ENCODE measurements at places on chromosomes 7 and 10.
A peak's percentile ranks its signal among the peaks of the same experiment; 100 is the strongest.

DNA sequence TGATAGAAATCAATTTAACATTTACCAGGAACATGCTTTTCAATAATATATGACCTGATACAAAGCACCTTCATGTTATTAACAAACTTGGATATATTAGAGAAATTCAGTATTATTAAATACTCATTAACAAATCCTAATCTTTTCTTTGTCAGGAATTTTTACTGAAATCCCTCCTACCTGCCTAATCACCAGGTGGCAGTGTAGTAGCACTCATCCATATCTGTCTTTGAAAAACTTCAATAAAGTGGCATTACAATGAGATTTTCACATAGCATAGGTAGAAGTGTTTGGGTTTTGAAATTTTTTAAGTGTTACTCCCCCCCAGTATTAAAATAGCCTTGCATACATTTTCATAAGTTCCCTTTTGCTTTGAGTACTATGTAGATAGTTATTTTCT is 1246.6 kb upstream of the LRRN3 start:
- DNase-seq, result peak; percentile 12

DNA sequence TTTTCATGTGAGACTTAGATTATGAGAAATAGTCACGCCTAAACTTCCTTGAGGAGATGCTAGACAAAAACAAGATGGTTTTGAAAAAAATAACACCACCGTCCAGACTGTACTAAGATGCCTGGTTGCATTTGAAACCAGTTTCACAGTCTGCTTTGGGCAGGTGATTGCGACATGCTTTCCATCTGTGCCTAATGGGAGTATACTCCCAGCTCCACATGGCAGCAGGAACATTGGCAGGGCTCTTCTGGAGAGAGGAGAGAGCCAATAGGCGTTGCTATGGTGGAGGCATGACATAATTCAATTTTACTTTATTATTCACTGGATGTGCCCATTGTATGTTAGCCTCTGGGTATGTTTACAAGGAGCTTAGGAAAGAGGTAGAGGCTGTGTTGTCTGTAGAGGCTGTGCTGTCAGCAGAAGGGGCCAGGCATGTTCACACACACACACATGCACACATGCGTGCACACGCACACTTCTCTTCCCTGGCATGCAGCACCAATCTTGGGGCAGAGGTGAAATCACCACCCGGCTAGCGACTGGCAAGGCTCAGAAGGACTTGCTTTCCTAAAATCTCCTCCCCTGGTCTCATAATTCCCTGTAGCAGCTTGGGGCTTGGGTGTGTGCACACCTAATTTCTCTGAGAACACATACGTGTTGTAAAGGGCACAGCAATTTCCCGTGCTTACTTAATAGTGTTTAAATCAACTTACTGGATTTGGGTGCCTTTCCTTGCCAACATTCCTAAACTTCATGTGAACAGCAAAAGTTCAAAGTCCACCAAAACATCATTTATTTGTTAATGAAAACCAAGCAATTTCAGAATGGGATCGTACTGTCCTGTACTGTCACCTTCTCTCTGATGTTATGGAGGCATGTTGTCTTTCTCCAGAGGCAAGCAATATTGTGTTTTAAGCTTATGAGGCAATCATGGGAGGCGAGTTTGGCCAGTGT is 162.1 kb downstream of the TCF7L2 start:
- DNase-seq, result no peak

- DNase-seq, result no peak
Measured at GRCh38 chr7:43313628-43314378, 201.4 kb downstream of the HECW1 start.

GRCh38 chr10:127424594-127425264 is 124.4 kb upstream of the NPS start:
- DNase-seq, result no peak

GRCh38 chr10:32346551-32347362 is at the start of gene EPC1:
TSS of gene EPC1 (minus strand) at chr10:32347158. CDS start at chr10:32346915, 243 bp downstream.
- DNase-seq, result peak; percentile 57

GRCh38 chr7:45454771-45455170 is 119.4 kb upstream of the ADCY1 start:
- no peak for DNase-seq

DNA sequence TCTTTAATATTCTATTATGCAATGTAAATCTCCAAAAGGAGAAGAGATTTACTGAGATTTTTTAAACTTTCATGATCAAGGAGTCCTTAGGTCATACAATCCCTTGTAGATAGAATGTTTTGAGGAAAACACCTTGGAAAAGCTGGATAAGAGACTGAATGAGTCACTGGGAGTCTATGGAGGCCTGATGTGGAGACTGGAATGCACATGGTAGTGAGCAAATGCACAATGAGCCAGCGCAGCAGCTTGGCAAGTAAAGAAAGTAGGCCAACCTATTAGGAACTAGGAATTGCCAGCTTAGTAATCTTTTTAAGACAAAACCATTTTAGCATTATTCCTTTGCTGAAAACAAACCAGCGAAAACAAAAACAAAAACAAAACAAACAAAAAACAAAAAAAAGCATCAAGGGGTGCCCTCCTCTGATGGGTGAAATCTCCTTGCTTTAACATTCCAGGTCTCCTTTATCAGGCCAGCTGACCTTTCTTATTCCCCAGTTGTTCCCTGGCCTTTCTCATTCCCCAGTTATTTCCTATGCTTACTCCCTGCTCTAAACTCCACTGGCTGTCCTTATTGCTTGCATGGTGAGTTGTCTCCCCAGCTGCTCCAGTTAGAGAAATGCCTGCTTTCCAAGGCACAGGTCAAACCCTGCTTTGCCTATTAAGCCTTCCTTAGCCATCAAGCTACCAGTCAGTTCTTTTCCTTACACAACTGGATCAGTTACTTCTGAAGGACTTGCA is 135.8 kb downstream of the PLCE1 start:
- no peak for DNase-seq

GRCh38 chr7:111827863-111828504 is 265.7 kb upstream of the IMMP2L start:
- DNase-seq, result no peak

DNA sequence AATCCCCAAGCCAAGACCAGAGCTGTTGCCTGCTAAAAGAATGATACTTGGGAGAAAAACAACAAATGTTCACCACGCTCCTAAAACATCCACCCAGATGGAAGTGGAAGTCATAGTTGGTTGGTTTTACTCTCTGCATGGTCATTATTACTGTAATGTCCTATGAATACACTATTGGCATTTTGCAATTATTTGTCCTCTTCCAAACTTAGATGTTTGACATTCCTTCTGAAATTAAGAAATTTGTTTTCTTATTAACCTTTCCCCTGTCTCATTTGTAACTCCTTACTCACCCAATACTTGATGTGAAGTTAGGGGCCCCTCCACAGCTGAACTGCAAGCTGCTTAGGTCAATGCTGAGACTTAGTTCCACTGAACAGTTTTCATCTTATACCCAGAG is 383.3 kb downstream of the INHBA start:
- no peak for DNase-seq

DNA sequence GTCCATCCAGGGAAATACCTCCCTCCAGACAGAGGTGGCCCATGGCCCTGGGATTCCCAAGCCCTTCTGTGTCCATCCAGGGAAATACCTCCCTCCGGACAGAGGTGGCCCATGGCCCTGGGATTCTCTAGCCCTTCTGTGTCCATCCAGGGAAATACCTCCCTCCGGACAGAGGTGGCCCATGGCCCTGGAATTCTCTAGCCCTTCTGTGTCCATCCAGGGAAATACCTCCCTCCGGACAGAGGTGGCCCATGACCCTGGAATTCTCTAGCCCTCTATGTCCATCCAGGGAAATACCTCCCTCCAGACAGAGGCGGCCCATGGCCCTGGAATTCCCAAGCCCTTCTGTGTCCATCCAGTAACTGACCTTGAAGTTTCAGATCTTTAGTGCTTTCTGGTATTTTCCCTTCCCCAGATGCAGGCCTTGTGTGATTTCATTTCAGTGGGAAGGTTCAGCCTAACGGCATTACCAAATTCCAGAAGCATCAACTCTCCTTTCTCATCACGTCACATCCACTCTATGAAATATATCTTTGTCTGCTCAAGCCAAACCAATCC is 28.8 kb upstream of the DIP2C start:
- DNase-seq, result no peak

DNA sequence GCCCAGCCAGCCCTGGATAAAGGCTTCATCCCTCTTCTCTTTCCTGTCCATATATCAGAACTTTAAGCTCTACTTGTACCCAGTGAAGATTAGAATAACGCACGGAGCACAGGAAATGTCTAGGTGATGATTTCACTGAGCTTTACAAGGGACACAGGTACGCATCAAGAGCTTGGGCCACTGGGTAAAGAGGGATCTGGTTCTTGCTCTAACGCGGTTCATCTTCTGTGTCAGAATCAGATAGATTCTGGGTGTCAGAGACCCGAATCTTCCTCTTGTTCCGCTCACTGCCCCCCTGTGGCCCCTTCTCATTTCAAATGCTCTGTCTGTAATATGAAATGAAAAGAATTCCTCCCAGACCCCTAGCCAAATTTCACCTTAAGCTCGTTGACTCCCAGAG is 24.7 kb downstream of the IL2RA start:
- DNase-seq, result no peak

- DNase-seq, result no peak
Measured at GRCh38 chr10:79138449-79139123, 69.8 kb downstream of the ZMIZ1 start.

DNA sequence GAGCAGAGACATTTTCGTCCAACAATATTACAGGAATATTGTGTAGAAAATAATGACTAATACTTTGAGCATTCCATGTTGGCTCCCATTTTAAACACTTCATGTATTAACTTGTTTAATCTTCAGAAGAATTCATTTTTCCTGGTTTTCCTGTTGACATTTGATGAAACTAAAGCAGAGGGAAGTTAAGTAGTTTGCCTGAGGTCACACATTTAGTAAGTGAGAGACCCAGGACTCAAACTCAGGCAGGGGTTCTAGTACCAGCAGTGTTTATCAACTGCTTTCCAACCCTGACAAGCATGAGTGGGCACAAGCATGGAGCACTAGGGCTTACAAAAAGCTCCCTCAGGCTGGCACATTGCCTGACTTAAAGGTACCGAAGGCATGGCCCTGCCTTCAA is 719.1 kb downstream of the AUTS2 start:
- no peak for DNase-seq

GRCh38 chr10:24363070-24363469 is 154.1 kb downstream of the KIAA1217 start:
- no peak for DNase-seq

DNA sequence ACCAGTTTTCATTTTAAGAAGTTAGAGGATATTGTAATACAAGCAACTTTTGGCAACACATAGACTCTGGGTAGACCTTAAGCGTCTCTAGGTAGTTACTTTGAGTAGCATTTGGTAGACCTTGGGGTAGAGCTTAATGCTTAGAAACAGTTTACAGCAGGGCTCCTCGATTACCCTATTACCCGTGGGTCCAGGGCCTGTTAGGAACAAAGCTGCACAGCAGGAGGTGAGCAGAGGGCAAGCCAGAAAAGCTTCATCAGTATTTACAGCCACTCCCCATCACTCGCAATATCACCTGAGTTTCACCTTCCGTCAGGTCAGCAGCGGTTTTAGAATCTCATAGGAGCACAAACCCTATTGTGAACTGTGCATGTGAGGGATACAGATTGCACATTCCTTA is 173.5 kb downstream of the TSPAN12 start:
- DNase-seq, result no peak

- peak; percentile 93 for DNase-seq
Measured at GRCh38 chr7:11760372-11760771, 71.6 kb downstream of the THSD7A start.

DNA sequence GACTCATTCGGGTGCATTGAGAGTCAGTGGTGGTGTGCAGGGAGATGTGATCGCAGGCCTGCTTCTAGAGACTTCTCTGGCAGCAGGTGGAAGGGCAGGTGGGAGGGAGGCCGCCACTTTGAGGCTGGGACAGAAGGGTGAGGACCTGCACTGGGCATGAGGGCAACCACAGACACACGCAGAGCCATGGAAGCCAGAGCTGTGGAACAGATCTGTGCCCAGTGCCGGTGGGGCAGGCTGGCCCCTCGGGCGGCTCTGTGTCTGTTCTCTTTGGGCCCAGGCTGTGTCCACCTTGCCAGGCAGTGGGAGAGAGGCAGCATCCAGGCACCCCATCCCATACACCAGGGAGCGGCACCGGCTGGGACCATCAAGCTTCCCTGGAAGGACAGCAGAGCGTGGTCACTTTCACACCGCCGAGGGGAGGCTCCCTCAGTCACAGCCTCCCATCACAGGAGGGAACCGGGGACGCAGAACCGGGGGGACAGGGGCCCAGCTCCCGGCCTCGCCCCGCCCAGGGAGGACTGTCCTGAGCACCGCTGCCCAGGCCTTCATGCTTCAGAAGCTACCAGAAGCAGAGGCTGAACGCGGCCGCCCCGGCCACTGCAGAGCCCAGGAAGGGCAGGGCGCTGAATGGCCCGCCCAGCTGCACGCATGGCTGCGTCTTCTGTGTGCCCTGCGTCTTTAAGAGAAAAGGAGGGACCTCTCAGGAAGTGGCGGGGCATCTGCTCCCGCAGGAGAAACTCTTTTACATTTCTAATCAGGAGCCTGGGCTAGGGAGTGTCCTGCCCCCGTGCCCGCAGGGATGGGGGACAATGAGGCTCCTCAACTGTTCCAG is 32.1 kb downstream of the EN2 start:
- DNase-seq, result peak; percentile 29

GRCh38 chr7:19107356-19108146 is 9.9 kb downstream of the TWIST1 start:
- DNase-seq, result no peak

DNA sequence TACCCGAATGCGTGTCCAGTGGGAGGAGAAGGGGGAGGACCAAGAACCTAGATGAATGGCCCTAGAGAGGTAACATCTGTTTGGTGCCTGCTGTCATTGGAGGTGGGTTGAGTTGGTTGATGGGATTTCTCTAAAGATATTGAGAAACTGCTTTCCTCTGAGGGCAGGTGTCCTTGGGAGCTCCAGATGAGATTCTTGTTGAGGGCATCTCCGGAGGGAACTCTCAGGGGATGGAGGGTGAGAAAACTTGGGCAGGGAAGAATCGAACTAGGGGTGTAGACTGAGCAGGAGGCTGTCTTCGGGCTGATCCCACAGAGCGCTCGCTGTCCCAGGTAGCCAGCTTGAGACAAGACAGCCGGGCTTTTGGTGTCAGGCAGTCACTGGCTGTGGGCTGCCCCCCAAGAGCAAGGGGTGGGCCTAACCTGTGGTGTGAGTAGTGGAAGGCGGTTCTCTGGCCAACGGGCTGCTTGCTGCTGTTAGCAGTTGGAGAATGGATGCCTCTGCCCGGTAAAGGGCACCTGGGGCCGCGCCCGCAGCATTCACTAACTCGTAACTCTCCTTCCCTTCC is 3.7 kb downstream of the IRF5 start:
- no peak for DNase-seq

DNA sequence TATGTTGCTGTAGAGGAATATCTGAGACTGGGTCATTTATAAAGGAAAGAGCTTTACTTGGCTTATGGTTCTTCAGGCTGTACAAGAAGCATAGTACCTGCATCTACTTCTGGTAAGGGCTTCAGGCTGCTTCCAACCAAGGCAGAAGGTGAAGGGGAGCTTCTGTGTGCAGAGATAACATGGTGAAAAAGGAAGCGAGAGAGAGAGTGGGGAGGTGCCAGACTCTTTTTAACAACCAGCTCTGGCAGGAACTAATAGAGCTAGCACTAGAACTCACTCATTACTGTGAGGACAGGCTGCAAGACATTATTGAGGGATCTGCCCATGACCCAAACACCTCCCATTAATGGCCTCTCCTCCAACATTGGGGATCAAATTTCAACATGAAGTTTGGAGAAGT is 94.5 kb downstream of the KIF20B start:
- DNase-seq, result no peak
